Activated CD4-positive, alpha-beta T cell treated with anti-CD3 and anti-CD28 coated beads, Interleukin-2, amount 50 U/mL, for 1 hour (primary cell): ENCODE measurements at places on chromosomes 12 and 14.
A peak's percentile ranks its signal among the peaks of the same experiment; 100 is the strongest.

GRCh38 chr12:7869137-7869536 lies 3.6 kb downstream of the SLC2A14 start:
- no peak for DNase-seq

DNA sequence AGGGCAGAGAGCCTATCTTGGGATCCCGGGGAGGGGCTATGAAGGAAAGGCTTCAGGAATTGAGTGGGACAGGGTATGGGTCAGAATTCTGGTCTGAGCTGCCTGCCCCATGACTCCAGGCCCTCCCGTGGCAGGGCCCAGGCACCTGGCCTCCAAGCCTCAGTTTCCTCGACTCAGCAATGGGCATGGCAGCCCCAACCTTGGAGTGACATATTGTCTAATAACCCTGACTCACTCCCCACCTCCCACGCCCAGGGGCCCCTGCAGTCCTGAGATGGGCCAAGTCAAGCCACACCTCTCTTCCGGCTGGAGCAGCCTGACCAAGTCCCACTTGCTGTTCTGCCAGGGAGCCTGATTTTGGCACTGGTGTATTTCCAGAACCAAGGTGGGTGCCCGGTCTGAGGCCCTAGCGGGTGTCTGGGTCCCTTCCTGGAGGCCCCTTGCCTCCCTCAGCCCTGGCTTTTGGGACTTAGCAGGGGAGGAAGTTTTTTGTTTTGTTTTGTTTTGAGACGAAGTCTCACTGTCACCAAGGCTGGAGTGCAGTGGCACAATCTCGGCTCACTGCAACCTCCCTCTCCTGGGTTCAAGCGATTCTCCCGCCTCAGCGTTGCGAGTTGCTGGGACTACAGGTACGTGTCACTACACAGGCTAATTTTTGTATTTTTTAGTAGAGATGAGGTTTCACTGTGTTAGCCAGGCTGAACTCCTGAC lies 40.3 kb upstream of the RCOR1 start:
- no peak for DNase-seq

GRCh38 chr12:50222275-50222783 lies 55.2 kb upstream of the CERS5 start:
- no peak for DNase-seq

GRCh38 chr14:87461704-87462103 lies 531.3 kb downstream of the GALC start:
- DNase-seq = no peak

GRCh38 chr12:119154435-119154818 lies 24.3 kb upstream of the HSPB8 start:
- DNase-seq = no peak

DNA sequence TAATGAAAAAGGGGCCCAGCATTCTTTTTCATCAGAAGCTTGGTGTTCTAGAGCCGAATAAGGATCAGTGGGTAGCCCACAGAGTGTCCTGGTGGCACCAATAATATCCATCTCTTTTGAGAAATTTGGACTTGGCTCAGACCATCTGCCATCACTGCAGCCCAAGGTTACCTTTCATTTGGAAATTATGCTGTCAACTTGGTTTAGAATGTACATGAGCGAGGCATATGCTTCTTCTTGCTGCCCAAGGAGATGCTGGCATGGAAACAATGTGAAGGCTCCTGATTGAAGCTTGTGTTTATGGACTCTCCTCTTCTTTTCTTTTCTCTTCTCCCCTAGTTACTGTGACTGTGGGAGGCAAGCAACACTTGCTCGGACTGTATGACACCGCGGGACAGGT lies 50.0 kb downstream of the GPHB5 start:
- DNase-seq = no peak

DNA sequence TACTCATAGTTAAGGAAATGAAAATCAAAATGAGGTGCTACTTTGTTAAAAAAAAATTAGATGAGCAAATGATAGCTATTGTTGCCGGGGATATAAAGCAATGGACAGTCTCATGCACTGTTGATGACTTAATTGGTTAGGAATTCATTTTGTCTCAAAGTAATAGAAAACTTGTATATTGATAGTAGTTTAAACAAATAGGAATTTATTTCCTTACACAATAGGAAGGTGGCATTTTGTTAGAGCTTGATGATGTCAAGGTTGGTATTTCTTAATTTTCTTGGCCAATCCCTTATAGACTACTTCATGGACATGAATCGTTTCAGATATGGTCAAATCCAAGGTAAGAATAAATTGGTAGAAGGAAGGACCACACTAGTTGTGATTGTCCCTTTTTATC lies 7.8 kb downstream of the PRPF39 start:
- DNase-seq = no peak

DNA sequence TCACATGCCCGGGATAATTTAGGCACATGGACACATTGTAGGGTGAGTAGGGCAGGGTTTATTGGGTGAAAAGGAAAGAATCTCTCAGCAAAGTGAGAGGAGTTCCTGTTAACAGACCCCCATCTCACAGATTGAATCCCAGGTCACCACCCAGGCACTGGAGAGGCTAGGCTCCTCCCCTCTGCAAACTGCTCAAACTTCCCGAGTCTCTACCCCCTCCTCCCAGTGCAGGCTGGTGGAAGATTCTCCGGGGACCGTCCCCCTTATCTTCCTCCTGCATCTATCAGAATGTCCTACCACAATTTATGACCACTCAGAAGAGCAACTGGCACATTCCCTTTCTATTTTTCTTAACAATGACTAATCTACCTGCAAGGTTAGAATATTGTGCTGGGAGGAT lies 126.0 kb downstream of the NTF3 start:
- no peak for DNase-seq

GRCh38 chr14:22456998-22457594 lies 131.9 kb downstream of the DAD1 start:
- no peak for DNase-seq

DNA sequence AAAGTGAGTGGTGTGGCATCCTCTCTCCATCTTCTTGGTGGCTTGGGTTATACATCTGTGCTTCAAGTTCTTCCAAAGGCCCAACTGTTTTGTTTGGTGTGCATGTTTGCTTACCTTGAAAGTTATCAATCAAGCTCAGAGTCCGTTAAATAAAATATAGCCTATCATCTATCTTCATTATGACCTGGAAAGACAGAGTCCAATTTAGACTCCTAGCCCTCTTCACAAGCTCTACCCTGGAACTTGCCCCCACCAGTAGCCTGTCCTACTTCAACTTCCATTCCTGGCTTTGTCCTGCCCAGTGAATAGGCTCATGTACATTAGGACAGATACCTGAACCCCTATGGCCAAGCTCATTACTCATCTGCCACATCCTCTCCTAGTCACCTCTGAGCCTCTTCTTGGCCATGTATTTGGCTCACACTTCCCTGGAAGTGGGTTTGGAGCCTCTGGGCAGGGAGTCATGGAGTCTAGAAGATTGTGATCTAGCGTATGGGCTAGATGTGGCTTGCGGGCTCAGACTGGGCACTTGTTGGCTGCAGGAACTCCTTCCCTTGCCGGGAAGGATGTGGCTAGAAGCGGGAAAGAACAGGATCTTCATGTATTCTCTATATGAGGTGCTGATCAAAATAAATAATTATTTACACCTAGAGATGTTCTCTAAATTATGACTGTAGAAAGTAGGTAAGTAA lies 6.4 kb upstream of the SSTR1 start:
- no peak for DNase-seq

DNA sequence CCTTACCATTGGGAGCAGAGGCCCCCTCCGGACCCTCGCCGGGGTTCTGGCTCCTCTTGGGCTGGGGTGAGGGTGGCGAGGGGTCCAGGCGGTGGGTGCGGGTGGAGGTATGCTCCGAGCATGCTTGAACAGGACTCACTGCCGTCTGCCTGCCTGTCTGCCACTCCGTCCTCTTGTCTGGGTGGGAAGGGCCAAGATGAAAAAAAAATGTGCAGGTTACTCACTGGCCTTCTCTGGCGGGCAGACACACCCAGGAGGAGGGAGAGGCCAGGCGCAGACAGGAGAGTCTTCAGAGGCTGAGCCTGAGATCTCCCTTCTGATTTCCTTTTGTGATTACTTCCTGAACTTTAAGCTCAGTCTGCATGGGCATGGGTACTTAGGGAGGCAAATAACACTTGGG lies 76.1 kb downstream of the STON2 start:
- DNase-seq = no peak

- DNase-seq = no peak
Observed at GRCh38 chr12:112370199-112370598, 12.0 kb downstream of the HECTD4 start.

DNA sequence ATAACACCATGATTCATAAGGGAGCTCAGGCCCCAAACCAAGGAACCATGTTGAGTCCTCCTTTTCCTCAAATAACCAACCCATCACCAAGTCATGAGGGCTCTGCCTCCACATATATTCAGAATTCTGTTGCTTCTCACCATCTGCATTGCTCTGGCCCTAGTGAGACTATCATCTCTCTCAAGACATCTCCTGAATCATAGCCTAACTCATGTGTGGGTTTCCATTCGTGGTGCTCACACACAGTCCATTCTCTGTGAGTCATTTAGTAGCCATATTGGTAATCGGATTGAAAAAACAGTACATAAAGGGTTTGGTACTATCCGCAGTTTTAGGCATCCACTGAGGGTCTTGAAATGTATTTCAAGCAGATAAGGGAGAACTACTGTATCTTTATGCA lies 5.1 kb upstream of the SLC38A2 start:
- DNase-seq = no peak

GRCh38 chr14:64185184-64185583 lies 109.0 kb downstream of the ESR2 start:
- DNase-seq = no peak

DNA sequence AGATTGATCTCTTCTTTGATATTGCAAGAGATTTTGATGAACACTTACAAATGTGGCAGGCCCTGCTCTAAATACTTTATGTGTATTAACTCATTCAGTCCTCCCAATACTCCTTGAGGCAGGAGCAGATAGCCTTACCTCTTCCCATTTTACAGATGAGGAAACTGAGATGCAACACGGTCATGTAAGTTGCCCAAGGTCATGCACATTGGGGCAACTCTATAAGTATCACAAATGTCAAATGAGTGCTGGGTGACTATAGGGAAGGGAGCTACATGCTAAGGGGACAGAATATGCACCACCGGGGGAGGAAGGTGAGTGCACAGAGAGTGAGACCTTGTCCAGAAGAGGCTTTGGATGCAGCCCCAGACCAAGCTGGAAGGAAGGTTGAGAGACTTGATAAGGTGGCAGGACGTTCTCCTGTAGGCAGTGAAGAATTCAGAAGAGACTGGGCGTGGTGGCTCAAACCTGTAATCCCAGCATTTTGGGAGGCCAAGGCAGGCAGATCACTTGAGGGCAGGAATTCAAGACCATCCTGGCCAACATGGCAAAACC lies 132.3 kb upstream of the PWP1 start:
- DNase-seq = no peak

DNA sequence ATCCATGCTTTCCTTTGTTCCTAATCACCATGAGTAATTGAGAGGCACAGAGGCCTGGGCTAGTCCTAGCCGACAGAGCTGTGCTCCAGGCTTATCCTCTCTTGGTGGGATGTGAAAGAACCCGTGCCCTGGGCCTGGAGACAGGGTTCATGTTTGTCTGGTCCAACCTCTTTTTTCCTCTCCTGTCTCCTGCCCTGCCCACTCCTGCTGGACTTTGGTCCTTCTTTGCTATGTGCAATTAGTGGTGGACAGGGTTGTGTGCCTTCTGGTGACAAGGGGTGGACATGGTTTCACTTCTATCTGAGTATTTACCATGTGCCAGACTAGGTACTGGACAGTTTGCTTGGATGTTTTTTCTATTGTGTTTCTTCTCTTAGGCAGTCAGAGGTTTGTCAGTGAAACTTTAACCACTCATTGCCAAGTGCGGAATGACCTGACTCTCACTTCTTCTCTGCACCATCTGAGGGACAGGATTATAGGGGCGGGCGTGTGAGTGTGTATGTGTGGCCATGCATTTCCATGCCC lies 126.1 kb downstream of the SMOC1 start:
- DNase-seq = no peak

- DNase-seq = no peak
Observed at GRCh38 chr12:106119301-106119700, 19.5 kb downstream of the NUAK1 start.

GRCh38 chr14:77599889-77600288 lies 16.5 kb downstream of the SPTLC2 start:
- no peak for DNase-seq

DNA sequence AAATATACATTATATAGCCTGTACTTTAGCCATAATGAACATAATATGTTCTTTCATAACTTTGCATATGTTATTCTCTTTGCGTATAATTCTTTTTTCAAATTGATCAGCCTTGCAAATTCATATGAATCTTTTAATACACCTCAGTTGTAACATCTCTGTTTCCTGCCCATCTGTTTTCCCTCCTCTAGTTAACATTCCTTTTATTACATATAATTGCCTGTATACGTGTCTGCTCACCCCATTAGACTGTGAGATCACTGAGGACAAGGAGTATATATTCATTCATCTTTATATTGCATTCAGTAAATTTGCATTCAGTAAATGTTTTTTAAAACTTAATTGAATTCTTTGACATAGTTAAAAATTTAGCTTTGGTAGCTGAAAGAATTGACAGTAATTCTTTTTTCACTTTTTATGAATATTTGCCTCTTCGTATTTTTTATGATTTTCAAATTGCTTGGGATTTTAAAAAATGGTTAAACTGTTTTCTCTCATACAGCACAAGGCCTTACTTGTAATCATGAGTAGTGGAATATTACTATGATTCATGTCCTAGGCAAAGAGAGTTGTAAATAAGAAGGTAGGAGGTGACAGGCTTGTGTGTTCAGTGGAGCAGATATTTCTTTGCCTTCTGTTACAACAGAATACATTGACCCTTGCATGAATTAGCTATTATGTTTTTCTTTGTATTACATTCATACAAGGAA lies 32.8 kb upstream of the KLHL42 start:
- DNase-seq = no peak

DNA sequence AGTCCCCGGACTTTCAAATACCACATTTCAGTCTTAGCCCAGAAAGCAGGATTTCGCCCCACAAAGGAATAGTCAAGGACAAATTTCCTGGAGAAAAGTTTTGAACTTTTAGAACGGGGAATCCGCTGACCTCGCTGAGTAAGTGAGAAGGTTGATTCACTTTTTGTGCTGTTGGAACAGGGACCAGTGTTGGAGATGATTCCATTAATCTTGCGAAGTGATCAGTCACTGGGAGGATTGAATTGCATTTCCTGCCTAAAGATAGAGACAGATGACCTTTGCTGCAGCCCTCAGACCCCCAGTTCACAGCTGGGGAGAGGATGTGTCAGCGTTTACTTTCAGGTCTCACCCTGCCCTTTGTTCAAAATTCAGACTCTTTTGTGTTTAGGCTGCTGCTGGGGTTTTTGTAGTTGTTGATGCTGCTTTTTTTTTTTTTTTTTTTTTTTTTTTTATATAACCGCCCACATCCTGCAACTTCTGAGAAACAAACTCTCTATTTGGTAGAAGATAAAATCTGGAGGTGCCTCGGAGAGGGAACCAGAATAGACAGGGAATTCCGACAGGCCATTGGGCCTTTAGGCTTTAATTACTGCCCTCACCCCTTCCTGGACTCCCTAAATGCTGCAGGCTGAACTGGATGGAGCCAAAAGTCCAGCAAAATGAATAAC lies 9.8 kb upstream of the KDM2B start:
- peak; percentile 50 for DNase-seq

DNA sequence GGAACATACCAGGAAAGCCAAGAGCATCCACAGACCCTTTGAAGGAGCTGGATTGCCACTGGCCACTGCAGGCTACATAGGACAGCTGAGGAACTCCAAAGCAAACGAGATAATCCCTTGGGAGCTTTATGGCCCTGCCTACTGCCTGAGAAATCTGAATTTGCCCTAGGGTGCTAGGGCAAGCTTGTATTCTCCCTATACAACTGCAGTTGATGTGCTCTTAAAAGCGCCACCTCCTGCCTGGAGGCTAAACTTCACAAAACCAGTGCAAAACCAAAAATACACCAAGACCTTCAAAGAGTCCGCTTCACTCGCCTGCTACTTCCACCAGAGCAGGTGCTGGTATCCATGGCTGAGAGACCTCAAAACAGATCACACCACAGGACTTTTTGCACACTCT lies 99.6 kb upstream of the KRR1 start:
- no peak for DNase-seq
